ENCODE measurements at places on chromosomes 13 and 19. TPM values are rescaled to one million over a fixed set of nuclear protein-coding genes. Genes with fewer than 3 reads are reported as not detected.

TNFSF9 gene
- 0.57 TPM for total RNA-seq

GARIN5A gene
- 0.58 TPM for total RNA-seq

FFAR1 gene
- total RNA-seq = 0.23 TPM

SMG9 gene
- total RNA-seq = 64.4 TPM

DNA sequence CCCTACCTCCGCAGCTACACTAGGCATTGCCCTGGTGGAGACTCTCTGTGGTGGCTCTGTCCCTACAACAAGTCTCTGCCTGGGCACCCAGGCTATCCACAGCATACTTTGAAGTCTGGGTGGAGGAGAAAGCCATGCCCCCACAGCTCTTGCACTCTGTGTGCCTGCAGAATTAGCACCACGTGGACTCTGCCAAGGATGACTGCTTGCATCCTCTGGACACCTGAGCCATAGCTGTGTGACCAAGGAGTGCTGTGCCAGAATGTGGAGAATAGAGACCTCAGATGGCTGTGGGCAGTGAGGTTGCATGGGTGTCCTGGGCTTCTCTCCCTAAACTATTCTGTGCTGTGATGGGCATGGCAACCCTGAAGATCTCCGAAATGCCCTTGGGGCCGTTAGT lies 21.2 kb upstream of the MCF2L start:
- no peak for DNase-seq

SIGLEC12 gene
- total RNA-seq = 1.9 TPM

GRCh38 chr19:32691952-32692726 lies 518 bp downstream of the NUDT19 start:
- peak; percentile 79 for DNase-seq

DNA sequence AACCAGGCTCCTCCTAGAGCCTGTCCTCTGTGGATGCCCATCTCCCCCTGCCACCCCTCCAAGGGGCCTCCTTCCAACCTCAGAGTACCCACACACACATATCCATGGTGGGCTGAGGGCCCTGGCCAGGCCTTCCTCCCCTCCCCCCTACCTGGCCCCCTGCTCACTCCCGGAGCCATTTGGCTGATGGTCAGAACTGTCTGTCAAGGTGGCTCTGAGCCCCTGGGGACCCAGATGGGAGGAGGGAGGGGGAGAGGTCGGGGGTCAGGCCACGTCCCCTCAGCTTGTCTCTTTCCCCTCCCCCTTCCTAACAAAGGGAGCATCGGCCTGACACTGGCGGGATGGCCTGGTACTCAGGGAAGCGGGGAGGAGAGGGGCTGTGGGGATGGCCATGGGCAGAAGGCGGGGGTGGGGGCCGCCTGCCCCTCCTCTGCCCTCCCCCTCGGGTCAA lies 18.7 kb upstream of the POU2F2 start:
- DNase-seq = no peak

ITGBL1 gene
- total RNA-seq = not detected

- no peak for DNase-seq
Observed at GRCh38 chr13:19927117-19927748, 31.3 kb upstream of the ZMYM2 start.

DNA sequence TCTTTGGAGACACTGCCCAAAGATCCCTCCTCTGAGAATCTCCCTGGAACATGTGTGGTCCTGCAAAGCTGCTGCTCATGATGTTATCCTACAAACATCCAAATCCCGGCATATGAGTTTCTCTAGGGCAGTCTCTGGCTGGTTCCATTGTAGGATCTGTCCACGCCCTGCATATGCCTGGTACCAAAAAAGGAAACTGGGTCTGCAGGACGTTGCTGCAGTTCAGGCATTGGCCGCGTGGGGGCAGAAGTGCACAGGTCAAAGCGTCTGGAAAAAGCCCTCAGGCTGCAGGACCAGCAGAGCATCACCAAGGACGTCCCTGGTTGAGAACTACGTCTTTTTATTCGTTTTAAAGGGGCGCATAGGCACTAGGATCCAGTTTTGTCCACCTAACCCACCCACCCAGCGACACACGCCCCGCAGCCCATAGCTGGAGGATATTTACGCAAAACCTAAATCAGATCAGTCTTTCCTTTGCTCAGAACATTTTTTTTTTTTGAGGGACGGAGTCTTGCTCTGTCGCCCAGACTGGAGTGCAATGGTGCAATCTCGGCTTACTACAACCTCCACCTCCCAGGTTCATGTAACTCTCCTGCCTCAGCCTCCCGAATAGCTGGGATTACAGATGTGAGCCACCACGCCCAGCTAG lies 12.9 kb upstream of the ZNF564 start:
- peak; percentile 95 for DNase-seq

ALKBH6 gene
- 42.2 TPM for total RNA-seq

GRCh38 chr13:62137629-62138405 lies 722.2 kb upstream of the PCDH20 start:
- no peak for DNase-seq

KLK4 gene
- not detected for total RNA-seq

DNA sequence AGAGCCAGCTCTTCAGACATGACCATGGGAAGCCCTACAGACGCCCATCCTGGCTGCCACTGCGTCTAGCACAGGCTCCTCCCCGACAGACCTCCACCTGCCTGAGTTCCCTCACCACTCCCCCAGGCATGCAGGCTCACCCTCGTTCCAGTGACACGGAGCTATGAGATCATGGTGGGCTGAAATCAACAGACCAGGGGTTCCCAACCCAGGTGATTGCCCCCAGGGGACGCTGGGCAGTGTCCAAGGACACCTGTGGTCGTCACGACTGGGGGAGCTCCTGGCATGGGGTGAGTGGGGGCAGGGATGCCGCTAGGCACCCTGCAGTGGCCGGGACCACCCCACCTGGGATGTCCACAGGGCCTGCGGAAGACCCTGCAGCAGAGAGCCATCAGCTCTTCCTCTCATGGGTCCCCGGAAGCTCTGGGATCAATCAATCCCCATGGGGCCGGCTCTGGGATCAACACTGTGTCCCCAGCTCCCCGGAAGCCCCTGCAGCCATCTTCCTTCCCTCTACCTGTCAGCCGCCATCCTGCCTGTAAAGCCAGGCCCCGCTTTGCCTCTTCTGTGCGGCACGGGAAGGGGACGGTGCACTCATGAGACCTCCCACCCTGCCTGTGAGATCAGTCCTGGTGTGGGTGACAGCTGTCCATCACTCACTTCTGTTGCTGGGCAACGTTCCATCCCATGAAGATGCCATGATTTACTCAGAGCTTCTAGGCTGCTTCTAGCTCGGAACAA lies 12.8 kb upstream of the MADCAM1 start:
- no peak for DNase-seq

WDR88 gene
- not detected for total RNA-seq

GRCh38 chr13:87259479-87260083 lies 411.6 kb upstream of the SLITRK5 start:
- no peak for DNase-seq

GRCh38 chr13:46206143-46206542 lies 5.6 kb upstream of the LRRC63 start:
- no peak for DNase-seq

SPART gene
- total RNA-seq = 40.4 TPM

DNA sequence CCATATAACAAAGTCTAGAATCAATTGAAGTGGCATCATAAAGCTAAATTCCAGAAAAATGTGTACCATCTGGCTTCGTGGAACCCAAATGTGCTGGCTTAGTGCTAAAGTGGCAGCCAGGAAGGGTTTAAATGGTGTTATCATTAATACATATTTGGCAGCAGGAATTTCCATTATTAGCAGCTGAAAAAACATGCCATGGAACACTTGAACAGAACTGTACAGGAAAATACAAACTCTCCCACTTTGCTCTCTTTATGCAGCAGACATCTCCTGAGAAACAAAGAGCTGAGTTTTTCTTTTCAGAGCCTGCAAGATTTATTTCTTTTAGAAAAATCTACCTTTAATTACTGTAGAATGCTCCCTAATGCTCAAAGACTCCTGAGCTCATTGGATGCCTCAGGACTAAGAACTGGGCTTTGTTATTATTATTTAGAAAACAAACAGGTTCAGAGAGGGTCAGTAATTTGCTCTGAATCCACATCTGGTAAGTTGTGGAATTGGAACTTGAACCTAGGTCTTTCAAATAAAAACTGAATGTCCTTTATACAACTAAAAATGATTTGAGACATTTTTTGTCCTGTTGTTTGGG lies 179.0 kb downstream of the LACC1 start:
- DNase-seq = no peak

DNA sequence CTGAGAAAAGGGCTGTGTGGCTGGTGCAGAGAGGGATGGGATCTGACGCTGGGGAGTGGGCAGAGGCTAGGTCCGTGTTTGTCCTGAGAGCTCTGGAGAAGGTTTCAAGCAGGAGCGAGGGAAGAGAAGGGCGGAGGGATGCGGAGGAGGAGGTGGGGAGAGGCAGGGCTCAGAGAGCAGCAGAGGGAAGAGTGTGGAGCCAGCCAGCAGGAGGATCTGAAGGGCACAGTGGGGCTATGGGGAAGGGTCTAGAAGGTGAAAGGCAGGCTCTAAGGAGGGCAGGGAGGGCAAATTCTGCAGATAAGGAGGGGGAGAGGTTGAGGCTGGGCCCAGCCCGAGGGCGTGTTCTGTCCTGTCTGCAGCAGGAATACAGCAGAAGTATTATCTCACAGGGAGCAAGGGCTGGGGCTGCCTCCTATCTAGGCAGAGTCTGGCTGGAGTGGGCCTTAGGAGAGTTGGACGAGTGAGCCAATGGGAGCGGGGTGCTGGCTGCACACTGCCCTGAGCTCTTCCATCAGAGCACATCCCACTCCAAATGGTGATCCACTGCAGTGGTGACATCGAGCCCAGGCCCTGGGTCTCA lies 6.1 kb downstream of the AP2A1 start:
- no peak for DNase-seq

PSG4 gene
- not detected for total RNA-seq

GRCh38 chr19:29587518-29587986 lies 18.5 kb upstream of the POP4 start:
- peak; percentile 87 for DNase-seq

KLF2 gene
- 0.90 TPM for total RNA-seq

DNA sequence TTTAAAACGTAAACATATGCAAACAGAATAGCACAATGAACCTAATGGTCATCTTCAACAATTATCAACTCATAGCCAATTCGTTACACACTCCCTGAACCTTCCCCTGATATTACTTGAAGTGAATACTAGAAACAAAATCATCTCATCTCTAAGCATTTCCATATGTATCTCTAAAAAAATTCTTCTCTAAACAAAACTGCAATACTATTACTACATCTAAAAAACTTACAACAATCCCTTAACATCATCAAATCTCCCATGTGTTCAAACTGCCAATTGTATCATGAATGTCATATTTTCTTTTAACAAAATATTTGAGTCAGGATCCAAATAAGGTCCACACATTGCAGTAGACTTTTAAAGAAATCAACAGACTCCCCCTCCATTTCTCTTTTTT lies 61.4 kb downstream of the FRY start:
- no peak for DNase-seq

SLAIN1 gene
- 26.7 TPM for total RNA-seq

DNA sequence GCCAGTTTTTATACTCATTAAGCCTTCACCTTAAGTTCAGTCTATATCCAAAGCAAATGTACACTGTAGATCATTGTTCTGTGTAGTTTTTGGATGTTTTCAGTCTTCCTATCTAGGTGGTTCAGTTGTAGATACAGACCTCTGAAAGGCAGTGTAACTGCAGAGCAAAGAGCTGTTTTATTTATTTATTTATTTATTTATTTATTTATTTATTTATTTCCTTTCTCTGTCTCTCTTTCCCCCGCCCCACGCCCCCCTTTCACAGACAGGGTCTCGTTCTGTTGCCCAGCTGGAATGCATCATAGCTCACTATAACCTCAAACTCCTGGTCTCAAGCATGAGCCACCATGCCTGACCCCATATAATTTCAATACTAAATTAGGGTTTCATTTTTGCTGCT lies 281.8 kb upstream of the KLHL1 start:
- DNase-seq = no peak

DNA sequence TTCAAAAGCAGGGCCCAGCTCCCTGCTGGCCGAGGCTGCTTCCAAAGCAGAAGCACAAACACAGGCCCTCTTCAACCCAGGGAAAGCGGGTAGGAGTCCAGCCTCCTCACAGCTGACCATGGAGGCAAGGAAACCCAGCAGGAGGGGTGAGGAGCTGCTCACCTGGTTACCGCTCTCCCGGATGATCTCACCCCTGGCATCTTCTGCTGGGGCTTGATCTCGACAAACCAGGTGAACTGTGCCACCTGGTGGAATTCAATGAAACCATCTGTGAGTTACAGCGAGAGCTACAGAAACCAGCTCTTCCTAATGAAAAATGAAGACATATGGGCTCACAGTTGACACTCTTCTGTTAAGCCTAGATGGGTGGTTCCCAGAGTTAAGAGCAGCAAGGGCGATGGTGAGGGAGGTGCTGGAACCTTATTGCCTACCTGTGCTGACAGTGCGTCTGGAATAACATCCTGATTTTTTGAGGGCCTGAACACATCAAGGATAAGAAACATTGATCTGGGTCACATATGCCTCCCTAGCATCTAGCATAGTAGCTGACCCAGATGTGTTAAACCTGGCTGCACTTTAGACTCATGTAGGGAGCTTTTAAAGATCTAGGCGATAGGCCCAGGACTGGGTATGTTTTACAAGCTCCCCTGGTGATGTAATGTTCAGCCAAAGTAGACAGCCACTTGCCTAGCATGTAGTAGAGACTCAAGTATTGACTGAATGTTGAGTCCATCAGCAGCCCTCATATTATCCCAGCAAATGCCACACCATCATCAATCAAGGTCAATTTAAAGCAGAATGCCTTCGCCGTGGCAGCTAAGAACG lies 6.1 kb downstream of the DHRS12 start:
- DNase-seq = peak; percentile 79

GRCh38 chr13:100517135-100517534 lies 71.5 kb downstream of the GGACT start:
- no peak for DNase-seq

All from activated CD4-positive, alpha-beta T cell treated with anti-CD3 and anti-CD28 coated beads for 36 hours (primary cell).